Stimulated activated CD8-positive, alpha-beta memory T cell treated with anti-CD3 and anti-CD28 coated beads, Interleukin-15, amount 100 ng/mL, for 24 hours (primary cell): ENCODE measurements at places on chromosomes 12 and 14.

GRCh38 chr14:60622917-60623257 is 26.4 kb downstream of the SIX1 start:
- no peak for DNase-seq

GRCh38 chr14:95649230-95649629 is 37.0 kb upstream of the TCL1B start:
- no peak for DNase-seq

- no peak for DNase-seq
These were observed at the start of gene PAWR for GRCh38 chr12:79690638-79691510. Gene PAWR, minus strand, starts transcription at chr12:79690964. Its CDS starts 720 bp downstream, at chr12:79690244.

DNA sequence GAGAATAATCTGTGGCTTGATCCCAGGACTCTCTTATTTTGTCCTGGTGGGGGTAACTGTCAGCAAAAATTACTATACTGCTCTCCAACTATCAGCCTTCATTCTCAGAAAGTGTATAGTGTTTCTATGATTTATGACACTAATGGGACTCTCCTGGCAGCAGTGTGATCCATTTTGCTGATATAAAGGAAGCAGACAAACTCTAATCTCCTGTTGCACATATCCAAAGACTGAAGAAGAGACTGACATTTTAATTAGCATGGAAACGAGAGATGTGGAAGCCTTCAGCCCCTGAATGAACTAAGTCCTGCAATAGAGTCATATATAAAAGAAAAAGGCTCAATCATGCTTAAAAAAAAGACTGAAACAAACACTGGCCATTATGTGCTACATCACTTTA is 127.8 kb upstream of the SSTR1 start:
- DNase-seq, result no peak

GRCh38 chr12:14950421-14950820 is 11.0 kb downstream of the ARHGDIB start:
- DNase-seq, result no peak

DNA sequence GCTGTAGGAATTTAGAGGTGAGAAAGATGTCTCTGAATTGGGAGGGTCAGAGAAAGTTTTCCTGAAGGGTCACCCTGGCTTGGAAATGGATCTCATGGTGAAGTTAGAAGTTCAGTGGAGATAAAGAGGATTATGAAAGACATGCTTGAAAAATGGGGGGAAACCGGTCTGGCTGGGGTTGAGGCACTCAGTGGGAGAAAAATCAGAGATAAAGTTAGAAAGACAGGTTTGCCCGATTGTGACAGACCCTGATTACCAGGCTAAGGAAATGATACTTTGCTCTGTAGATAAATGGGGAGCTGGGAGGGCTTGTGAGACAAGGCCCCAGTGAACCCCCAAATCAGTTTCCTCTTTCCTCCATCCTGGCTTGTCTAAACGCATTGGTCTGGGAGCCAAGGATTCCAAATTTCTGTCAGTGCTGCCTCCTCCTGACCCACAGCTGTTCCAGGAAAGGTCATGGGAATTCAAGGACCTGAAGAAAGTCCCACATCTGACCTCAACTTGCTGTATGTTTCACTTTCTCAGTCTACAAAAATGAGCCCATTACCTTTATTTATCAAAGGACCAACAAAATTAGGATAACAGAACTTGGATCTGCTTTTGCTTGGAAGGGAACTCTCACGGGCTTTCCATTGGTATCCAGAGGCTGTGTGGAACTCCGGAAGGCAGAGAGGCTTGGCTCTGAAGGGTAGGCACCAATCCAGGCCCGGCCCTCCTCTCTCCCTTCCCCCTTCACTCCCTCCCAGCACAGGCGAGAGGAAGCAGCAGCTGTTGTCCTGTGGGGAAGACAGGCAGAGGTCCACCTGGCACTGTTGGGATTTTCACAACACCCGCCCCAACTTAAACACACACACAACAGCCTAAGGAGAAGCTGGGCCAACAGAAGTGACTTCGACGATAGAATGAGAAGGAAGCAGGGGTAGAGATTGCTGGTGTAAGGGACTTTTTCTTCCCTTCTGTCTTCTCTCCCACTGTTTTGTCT is 3.4 kb upstream of the RNASE7 start:
- DNase-seq, result no peak

GRCh38 chr12:87756111-87756510 is 273.1 kb downstream of the C12orf50 start:
- no peak for DNase-seq

DNA sequence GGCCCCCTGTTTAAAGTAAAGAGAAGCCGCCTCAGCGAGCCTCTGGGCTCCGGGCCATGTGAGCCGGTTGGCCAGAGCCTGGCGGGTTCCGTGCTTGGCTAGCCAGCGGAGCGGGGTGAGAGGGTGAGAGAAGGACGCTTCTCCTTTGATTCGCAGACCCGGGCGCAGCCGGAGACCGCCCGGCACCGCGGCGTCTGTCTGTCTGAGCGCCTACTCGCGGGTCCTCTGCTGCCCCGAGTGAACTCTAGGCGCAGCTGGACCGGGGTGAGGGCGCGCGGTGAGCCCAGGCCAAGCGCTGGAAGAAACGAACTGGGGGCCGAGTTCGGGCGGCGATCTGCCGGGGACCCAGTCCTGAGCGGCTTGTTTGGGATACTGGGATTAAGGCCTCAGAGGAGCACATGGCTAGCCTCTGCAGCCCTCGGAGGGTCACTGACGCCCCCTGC is 41.4 kb upstream of the TBX5 start:
- DNase-seq, result no peak

- no peak for DNase-seq
These were observed 3.6 kb downstream of the CLEC2A start for GRCh38 chr12:9928607-9929006.

DNA sequence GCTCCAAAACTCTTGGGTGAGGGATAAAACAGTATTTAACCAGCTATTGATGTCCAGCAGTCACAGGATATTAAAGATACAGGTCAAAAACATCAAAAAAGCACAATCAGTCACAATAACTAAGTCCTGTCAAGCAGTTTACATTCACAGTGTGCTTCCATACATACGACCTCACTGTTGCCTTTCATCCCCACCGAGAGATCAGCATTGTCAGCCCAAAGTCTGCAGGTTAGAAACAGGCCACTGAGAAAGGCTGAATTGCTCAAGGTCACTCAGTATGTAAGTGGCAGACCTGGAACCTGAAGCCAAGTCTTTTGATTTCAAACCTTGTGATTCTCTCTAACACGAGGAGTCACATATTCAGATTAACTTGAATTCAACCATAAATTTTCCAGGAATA is 124.9 kb downstream of the GXYLT1 start:
- DNase-seq, result no peak

- DNase-seq, result no peak
These were observed 480.2 kb upstream of the CCDC196 start for GRCh38 chr14:66005900-66006434.

- no peak for DNase-seq
These were observed 74.3 kb upstream of the GPHB5 start for GRCh38 chr14:63393012-63393411.

GRCh38 chr14:82720431-82720830 is 1186.8 kb upstream of the SEL1L start:
- DNase-seq, result no peak
